ENCODE measurements at places on chromosomes 16 and 17.
A peak's percentile ranks its signal among the peaks of the same experiment; 100 is the strongest.

DNA sequence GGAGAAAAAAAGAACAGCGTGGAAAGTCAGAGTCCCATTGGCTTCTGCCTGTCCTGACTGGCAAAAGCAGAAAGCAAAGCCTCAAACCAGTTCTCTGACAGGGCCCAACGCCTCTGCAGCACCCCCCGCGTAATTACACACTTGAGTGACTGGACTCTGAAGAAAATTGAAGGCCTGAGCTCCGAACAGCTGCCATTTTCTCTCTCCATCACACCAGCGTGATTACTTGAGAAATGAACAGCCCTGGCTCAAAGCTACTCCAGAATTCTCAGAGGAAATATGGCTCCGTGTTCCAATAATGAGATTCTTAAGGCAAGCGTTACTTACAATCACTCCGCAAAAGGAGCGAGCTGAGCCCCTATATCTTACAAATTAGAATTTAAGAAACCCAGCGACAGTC is 142.7 kb upstream of the C17orf78 start:
- DNase-seq, result no peak

- no peak for DNase-seq
These were observed 138.4 kb downstream of the PRKCB start for GRCh38 chr16:23974223-23974622.

- no peak for DNase-seq
These were observed 9.9 kb upstream of the SMIM36 start for GRCh38 chr17:55521186-55521585.

DNA sequence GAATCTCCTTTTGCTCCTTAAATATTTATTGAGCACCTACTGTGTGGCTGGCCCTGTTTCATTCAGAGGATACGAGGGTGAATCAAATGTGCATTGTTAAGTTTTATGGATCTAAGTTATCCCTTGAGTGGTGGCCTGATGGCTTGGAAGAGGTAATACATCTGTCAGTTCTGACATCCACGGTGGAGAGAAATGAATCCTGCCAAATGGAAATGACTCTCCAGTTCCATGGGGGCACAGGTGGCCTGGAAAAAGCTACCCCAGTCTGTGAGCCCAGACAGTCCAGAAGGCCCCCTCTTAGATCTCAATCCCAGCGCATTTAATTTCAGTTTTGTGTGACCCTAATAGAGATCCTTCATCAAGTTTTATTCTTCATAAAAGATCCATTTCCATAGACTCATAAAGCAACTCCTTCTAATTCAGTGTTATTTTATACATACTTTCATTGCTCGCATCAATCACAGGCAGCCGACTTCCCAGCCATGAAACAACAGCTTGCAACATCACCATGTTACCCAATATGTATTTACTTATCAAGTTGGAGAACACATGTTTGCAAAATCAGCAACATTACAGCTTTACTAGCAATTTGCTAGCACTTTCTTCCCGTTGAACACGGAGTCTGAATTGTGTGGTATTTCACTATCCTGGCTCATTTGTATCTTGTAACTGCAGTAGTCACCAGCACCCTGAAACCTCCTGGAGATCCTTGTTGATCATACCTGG is 334.8 kb upstream of the HSBP1 start:
- DNase-seq, result no peak

- DNase-seq, result peak; percentile 68
These were observed 3.1 kb upstream of the HOXB2 start for GRCh38 chr17:48547808-48548522.

DNA sequence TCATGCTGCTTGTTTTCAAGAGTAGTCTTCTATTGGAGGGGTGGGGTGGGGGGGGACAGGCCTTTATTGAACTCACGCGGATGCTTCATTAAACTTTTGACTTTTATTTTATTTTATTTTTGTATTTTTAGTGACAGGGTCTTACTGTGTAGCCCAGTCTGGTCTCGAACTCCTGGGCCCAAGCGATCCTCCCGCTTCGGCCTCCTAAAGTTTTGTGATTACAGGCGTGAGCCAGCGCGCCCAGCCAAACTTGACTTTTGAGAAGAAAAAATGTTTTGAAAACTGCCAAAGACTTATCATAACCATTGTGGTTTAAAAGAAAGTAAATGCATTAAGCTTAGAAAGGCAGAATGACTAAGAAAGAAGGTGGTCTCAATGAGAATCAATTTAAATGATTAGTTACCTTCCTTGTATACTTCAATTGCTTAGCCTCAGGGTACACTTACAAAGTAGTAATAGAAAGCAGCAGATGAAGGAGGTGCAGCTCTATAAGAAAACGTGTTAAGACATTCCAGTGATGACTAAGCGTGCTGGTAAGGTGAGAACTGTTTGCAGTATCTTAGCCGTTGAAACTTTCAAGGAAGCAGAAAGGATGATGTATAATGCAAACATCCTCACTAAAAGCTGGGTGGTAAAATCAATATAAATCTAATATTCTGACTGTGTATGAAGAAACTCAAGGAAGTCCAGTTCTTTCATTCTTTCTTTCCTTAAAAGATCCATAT is 1.2 kb downstream of the AP2B1 start:
- no peak for DNase-seq

DNA sequence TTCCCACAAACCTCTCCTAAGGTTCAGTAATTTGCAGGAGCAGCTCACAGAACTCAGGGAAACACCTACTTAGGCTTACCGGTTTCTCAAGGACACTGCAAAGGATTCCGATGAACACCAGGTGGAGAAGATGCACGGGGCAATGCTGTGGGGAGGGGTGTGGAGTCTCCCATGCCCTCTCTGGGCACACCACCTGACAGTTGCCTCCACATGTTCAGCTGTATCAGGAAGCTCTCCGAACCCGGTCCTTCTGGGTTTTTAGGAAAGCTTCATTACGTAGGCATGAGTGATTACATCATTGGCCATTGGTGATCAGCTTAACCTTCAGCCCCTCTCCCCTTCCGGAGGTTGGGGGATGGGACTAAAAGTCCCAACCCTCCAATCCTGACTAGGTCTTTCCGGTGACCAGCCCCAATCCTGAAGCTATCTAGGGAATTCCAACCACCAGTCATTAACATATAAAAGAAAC is 21.6 kb downstream of the C17orf58 start:
- DNase-seq, result no peak

DNA sequence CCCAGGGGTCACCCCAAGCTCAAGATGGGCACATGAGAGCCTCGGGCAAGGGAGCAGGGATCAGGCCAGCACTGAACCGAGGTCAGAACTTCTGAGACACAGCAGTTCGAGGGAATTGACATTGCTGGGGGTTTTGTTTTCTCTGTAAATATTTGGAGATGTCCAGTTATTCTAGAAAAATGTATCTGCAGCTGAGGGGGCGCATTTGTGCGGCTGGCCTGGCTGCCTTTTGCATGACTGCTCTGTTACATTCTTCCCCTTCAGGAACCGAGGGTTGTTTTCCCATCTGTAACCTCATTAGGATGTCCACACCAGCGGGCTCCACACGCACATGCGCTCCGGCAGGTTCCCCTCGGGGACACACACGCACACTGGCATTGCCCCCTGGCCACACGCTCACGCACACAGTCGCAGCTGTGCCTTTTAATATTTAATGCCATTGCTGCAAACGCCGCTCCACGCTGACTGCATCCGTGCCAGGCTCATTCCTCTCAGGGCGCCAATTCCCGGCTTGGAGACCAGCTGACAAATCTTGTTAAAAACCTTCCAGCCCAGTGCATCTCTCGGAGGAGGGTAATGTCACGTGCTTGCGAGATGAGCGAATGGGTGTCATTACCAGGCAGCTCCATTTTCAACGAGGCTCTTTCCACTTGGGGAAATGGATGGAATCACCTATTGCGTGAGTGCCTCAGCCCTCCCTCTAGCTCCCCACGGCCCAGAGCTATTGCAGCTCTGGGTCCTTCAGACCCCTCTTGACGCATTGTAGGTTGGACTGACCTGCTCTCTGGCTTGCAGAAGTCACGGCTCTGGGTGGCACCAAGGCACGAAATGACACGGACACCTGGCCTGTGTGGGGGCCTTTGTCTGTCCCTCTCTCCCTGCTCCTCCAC is 13.1 kb downstream of the CCR7 start:
- DNase-seq, result no peak

- no peak for DNase-seq
These were observed 13.9 kb upstream of the LPCAT2 start for GRCh38 chr16:55494994-55495421.

GRCh38 chr17:55266051-55266957 is 1.5 kb downstream of the HLF start:
- DNase-seq, result no peak

DNA sequence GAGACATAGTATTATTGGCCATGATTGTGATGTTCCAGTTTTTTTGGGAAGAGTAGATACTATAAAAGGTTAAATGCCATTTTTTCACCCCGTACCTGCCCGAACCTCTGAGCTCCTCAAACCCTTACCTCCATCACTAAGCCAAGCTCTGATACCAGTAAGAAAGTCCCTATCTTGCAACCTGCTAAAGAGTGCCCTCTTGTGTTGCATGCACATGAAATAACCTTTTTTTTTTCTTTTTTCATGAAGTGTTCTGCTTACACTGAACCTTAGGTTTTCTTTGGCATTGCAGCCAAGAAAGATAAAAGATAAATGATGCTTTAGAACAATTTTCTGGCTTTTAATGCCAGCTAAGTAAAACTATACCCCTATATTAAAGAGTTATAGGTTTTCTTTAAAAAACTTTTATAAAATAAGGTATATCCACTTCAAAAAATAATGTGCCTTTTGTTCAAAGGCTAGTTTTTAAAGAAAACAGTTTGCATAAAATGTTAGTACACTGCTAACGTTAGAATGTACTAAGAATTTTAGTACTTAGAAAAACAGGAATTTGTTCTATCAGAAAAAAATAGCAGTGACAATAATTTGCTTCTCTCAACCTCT is 295.3 kb upstream of the PMFBP1 start:
- DNase-seq, result peak; percentile 19

DNA sequence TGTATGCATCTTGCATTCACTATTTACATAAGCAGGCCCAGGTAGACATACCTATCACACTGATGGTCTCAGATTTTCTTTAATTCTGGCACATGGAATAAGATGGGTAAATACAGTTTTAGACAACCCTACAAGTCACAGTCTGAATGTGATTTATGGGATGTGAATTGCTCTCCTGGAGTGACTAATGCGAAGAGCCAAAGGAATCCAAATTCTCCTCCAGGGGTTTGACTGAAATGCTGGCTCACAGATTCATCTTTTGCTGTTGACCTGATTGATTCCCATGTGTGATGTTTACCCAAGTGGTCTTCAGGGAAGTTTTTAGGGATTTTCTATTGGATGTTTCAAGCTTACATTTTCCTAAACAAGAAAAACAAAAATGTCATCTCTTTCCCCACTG is 277.9 kb upstream of the MON1B start:
- no peak for DNase-seq

DNA sequence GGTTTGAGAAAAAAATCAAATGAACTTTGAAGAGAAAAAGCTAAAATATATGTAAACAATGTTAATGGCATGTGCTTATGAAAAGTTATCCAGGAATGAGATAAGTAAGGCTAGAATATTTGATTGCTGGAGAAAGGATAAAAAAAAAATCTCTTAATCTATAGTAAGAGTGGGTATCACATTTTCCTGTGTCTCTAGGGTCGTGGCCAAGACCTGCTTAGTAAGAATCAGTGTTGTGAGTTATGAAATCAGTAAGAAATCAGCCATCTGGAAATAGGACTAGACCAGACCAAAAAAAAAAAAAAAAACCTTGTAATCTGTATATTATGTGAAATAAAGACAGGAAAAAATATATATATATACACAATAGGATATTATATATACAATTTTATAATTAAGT is 1153.9 kb downstream of the CDH11 start:
- DNase-seq, result no peak

All from NCI-H1105 (cell line).